ENCODE measurements at places on chromosomes 2 and 18.

DNA sequence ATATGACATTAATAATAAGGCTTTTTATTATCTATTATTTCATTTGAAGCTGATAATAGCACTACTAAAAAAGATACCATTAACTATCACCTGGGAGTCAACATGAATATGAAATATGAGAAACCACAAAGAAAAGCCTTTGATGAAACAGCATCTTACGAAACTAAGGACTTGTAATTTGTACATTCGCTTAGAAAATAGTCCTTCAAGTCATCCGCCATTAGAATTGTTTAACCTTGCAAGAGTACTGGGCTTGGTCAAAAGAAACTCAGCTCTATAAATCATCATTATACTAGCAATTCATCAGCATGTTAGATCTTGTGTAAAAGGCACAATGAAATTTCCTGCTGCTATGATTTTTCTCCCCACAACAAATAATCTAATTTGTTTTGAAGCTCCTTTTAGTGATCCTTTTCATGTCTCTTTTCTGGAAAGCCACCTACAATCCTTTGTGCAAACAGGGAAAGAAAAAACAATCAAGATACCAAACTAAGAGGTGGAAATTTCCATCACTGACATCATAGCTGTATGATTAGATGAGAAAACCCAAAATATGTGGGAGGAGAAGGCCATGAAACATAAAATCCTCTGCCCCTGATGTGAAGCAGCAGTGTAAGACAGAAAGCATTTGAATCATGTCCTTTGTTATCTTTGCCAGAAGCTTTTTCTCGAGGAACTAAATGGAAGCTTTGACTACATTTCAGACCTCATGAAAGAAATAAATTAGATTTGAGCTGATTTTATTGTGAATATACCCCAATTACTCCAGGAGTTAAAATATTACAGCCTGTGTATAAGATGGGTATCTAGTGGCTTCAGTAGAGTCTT is 31.2 kb downstream of the SCN9A start:
- DNase-seq, result no peak

DNA sequence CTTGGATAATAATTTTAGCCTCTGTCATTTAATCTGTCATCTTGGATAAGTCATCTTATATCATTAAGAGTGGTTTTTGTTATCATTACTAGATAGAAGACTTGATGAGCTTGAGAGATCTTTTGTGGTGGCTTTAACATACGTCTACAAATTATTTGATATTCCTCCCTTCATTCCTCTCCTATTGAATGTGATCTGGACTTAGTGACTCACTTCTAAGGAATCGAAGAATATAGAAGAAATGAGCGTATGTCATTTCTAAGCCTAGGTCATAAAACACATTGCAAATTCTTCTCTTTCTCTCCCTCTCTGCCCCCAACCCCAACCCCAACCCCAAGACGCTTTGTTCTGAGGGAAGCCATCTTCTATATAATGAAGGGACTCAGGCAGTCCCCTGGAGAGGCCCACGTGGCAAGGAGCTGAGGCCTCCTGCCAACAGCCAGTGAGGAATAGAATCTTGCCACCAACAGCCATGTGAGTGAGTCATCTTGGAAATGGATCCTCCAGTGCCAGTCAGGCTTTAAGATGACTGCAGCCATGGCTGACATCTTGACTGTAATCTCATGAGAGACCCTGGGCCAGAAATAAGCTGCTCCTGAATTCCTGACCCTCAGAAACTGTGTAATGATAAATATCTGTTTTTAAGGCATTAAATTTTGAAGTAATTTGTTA is 221.6 kb upstream of the SP5 start:
- DNase-seq, result no peak

DNA sequence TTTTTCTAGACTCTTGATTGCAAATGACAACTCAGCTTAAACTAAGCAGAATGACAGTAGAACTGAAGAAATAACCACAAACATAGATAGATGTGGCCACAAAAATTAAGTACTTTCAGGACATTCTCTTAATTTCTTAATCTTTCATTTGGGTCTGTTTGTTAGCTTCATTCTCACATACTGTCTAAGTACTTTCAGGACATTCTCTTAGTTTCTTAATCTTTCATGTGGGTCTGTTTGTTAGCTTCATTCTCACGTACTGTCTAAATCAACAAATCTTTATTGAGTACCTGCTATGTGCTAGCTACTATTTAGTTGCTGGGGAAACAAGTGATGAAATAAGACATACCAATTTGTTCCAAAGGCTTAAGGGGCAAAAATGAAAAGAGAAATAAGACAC is 35.1 kb downstream of the FAM117B start:
- DNase-seq, result no peak

- no peak for DNase-seq
Observed at GRCh38 chr2:239464166-239465016, 63.6 kb upstream of the HDAC4 start.

DNA sequence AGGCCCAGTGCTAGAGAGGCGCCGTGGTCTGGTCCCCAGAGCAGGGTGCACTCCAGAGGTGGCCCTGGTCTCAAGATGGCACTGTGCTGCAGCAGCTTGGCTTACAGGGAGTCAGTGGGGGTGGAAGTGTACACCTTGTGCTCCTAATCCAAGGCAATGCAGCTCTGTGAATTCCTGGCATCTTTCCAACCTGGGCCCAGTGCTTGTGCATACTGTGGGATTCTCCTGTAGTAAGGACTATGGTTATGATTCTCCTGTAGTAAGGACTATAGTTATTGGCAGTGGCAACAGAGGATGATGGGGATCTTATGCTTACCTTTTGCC is 616.7 kb upstream of the REG3G start:
- DNase-seq, result no peak

DNA sequence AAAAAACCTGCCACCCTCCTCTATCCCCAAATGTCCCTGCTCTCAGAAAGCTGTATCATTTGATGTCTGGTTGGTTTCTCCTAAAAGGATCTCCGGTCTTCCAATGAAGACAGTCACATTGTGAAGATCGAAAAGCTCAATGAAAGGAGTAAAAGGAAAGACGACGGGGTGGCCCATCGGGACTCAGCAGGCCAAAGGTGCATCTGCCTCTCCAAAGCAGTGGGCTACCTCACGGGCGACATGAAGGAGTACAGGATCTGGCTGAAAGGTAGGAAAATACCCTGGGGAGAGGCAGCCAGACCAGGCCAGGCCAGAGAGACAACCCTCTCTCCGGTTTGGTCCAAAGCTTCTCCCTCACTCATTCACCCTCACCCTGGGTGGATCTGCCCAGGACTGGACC is 10.3 kb downstream of the SLC14A2 start:
- no peak for DNase-seq

All from thoracic aorta (tissue), 2 donors.